ENCODE measurements at places on chromosomes 2 and 18. TPM values are rescaled to one million over a fixed set of nuclear protein-coding genes. Genes with fewer than 3 reads are reported as not detected.

The LYPD6 gene
- not detected for total RNA-seq

The FLACC1 gene
- total RNA-seq, result 3.7 TPM

The MPV17 gene
- 73.2 TPM for total RNA-seq

The ZCCHC2 gene
- total RNA-seq, result 38.7 TPM

The C1GALT1C1L gene
- 0.48 TPM for total RNA-seq

DNA sequence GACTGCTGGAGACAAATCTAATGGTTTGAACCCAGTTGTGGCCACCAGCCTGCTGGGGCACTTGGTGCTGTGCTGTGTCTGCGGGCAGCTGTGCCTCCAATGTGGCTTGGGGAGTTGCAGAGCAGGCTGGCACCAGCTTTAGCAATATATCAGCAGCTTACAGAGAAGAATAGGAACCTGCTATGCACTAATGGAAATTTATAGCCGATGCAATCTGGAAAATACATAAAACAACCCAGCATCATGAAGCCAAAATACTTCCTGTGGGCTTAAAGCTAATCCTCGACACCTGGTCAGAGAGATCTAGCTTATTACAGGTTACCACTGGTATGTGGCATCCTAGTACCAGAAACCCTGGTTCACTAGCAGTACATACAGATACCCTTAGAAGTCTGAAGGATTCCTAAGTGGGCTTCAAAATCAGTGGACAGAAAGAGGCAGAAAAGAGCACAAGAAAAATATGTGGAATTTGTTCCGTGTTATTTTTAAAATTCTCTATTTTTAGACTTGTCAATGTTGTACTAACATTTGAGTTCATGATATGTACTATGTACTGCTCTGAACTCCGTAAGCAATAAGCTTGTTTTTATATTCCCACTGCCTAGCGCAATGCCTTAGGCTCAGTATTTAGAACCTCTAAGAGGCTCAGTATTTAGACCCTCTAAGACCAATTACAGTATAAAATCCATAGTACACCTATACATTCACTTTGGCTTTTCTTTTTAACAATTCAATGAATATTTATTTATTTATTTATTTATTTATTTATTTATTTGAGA lies 194.7 kb downstream of the UXS1 start:
- no peaks in the 10 kb centered on the region for H3K27me3 ChIP-seq
- H3K4me1 ChIP-seq, result no peaks in the 10 kb centered on the region
- no peak for DNase-seq
- no peak overlapping the region for H3K4me3 ChIP-seq

- peaks cover 9% of the 10 kb centered on the region for H3K4me1 ChIP-seq
- H3K27ac ChIP-seq, result no peak overlapping the region
- no peak for DNase-seq
- no peaks in the 10 kb centered on the region for H3K36me3 ChIP-seq
- H3K27me3 ChIP-seq, result peaks cover 46% of the 10 kb centered on the region
Observed at GRCh38 chr18:76621226-76621625, 126.2 kb upstream of the ZNF516 start.

- H3K27ac ChIP-seq, result no peak overlapping the region
- no peak overlapping the region for H3K4me3 ChIP-seq
- no peaks in the 10 kb centered on the region for H3K4me1 ChIP-seq
- no peak for DNase-seq
- no peaks in the 10 kb centered on the region for H3K36me3 ChIP-seq
Observed at GRCh38 chr2:68569604-68570003, 73.8 kb upstream of the PROKR1 start.

- H3K27ac ChIP-seq, result no peak overlapping the region
- H3K4me1 ChIP-seq, result no peaks in the 10 kb centered on the region
- peaks cover 7% of the 10 kb centered on the region for H3K27me3 ChIP-seq
- no peaks in the 10 kb centered on the region for H3K36me3 ChIP-seq
Observed at GRCh38 chr2:208062113-208062512, 36.8 kb upstream of the PLEKHM3 start.

DNA sequence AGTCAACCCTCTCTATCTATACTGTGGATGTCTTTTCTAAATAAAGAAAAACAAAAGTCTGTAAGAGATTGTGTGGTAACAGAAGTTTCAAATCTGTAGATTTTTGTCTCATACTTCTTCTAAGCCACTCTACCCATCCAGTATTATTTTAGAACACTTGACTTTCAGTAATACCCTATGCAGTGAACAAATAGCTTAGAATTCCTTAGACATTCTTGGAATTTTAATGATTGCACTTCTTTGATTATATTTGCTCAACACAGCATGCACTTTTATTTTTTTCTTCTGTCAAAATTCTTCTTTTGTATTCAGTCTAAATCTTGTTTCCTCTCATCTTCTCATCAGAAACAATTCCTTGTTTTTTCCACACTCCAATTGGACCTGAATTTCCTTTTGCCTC lies 1080.2 kb downstream of the SUCLG1 start:
- no peak overlapping the region for H3K27ac ChIP-seq
- no peaks in the 10 kb centered on the region for H3K27me3 ChIP-seq

- peaks cover 89% of the 10 kb centered on the region for H3K4me1 ChIP-seq
- no peak overlapping the region for H3K4me3 ChIP-seq
- H3K27me3 ChIP-seq, result no peaks in the 10 kb centered on the region
Observed at GRCh38 chr2:196187898-196188458, 16.6 kb upstream of the STK17B start.

GRCh38 chr18:44309185-44309584 lies 371.5 kb upstream of the SETBP1 start:
- H3K36me3 ChIP-seq, result no peaks in the 10 kb centered on the region
- no peak overlapping the region for H3K4me3 ChIP-seq
- no peaks in the 10 kb centered on the region for H3K27me3 ChIP-seq
- no peak for DNase-seq

GRCh38 chr18:67540559-67540958 lies 24.0 kb upstream of the DSEL start:
- H3K36me3 ChIP-seq, result no peaks in the 10 kb centered on the region
- H3K4me3 ChIP-seq, result no peak overlapping the region
- H3K27ac ChIP-seq, result no peak overlapping the region
- no peaks in the 10 kb centered on the region for H3K4me1 ChIP-seq
- no peak for DNase-seq
- no peaks in the 10 kb centered on the region for H3K27me3 ChIP-seq

DNA sequence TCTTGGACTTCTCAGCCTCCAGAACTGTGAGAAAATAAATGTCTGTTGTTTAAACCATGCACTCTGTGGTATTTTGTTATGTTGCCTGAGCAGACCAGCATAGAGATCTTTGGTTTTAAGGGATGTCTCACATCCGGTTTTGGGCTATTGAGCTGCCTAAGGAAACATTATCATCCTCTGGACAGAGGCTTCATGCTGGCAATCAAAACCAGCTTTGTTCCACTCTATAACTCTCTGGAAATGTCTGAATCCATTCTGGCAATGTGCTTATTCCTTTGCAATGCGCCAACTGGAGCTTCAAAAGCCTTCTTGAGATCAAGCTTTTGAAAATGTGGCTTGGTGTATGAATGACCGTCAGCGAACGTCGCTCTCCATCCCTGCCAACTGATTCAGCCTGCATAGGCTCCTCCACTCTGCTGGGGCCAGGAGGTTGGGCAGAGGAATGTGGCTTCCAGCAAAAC lies 183.6 kb upstream of the MGAT5 start:
- no peak overlapping the region for H3K4me3 ChIP-seq
- DNase-seq, result no peak
- no peaks in the 10 kb centered on the region for H3K4me1 ChIP-seq
- H3K27me3 ChIP-seq, result no peaks in the 10 kb centered on the region

All from activated T-cell treated with anti-CD3 and anti-CD28 coated beads, Interleukin-2, amount 50 U/mL, for 72 hours (primary cell).